DMS153 (cell line): ENCODE measurements at places on chromosomes 2 and 18.

DNA sequence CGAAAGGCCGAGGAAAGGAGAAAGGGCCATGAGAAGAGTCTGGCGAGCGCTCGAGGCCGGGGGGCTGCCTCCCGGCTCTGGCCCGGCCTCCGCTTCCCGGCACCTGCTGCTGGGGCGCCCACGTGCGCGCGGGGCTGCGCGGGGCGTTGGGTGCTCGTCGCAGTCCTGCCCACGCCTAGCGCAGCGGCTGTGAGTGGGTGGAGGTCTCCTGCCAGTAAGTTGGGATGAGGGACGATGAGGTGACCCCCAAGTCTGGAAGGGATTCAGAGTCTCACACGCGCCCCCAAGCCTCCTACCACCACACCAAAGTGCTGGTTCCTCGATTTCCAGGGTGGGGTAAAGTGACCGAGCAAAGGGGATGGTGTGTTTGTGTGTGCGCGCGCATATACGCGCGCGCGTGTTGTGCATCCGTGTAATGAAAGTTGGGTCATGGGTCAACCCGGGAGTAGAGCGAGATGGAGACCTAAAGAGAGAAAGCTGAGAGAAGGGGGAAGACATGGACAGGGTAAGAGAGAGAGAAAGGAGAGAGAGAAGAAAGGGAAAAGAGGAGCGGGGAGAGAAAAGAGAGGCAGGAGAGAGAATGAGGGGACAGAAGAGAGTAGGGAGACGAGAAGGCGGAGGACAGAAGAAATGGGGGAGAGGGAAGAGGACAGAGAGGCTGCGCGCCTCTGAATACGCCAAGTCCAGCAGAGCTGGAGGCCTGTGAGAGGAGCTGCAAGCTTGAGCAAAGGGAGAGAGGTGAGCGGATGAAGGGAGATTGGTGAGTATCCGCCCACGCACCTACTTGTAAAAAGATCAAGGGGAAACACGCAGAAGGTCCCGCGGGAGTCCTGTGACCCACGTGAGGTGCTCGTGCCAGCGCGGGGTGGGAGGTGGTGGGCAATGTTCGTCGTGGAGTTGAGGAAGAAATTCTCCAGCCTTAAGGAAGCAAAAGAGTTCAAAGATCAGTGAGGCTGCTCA is 1.7 kb upstream of the NETO1 start:
- DNase-seq, result no peak

DNA sequence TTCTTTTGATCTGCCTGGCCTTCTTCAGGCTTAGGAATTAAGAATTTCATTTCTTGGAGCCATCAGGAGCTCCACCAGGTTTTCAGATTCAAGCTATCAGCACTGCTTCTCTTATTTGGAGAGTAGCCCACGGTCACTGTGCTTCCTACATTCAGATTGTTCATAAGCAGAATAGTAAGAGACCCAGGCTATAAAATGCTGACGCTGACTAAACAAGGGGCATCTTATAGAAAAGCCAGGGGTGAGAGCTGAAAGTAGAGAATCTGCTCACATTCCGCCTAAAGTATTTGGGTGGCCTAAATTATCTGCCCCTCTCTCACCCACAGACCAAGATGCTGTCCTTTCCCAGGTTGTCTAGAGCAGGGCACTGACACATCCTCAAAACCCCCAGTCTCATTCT is 120.3 kb upstream of the SULT1C3 start:
- no peak for DNase-seq

GRCh38 chr2:138298120-138298814 is 203.3 kb upstream of the SPOPL start:
- no peak for DNase-seq

- DNase-seq, result no peak
Measured at GRCh38 chr18:31487246-31488015, 10.5 kb upstream of the DSG2 start.

DNA sequence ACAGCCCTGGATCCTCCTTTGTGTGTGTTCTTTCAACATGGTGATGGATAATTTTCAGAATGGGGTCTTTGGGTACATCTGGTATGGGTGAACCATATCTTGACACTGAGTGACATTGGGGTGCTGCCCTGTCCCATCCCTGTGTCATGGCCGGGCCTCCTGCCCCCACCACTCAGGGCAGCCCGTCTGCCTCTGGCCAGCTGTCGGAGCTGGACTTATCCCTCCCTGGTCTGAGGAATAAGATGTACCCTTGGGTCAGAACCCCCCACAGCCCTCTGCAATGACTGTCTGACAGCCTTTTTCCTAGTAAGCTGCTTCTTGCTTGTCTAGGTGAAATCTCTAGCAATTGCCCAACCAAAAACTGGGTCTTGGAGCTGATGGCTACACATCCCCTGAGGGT is 142.9 kb downstream of the SH3RF3 start:
- DNase-seq, result no peak

DNA sequence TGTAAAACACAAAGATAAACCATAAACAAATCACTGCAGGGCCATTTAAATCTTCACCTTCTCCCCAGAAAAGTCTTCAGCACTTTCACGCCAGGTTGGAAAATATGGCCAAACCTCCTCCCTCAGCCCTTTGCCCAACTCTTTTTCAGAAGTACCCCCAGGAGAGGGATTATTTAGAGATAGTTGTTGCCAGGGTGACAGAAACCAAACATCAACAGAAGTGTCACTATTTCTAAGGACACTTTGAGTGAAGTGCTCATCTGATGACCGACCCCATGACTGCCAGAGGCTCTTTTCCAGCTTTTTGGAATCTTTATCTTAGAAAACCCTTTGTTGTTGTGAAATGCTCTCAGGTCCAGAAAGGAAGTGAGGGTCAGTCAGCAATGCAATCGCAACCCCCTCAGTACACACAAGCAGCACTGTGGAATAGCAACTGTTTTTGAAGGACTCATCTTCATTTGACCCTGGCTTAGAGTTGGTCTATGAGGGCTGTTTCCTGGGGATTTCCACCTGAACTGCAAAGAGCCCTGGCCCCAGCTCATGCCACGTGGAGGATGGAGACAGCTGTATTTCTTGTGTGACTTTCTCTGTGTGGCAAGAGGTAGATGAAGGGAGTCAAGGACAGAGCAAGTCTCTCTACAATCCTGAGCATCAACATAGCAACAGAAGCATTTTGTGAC is 114.0 kb upstream of the STON1 start:
- no peak for DNase-seq

GRCh38 chr18:68498185-68498584 is 216.7 kb downstream of the TMX3 start:
- DNase-seq, result no peak

GRCh38 chr2:174670446-174670845 is 72.8 kb upstream of the WIPF1 start:
- no peak for DNase-seq

DNA sequence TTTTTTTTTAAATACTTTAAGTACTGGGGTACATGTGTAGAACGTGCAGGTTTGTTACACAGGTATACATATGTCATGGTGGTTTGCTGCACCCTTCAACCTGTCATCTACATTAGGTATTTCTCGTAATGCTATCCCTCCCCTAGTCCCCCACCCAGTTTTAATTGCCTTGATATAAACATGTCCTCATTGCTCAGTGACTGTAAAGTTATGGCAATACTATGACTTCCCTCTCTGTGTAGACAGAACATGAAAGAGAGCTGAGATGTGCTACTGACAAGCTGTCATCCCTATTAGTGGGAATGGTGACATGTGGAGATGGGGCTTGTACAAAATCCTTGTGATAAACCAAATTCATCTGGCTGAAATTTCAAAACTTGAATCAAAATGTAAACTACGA is 449.7 kb upstream of the TRIB2 start:
- no peak for DNase-seq
